ENCODE measurements at places on chromosomes 4 and X.

DNA sequence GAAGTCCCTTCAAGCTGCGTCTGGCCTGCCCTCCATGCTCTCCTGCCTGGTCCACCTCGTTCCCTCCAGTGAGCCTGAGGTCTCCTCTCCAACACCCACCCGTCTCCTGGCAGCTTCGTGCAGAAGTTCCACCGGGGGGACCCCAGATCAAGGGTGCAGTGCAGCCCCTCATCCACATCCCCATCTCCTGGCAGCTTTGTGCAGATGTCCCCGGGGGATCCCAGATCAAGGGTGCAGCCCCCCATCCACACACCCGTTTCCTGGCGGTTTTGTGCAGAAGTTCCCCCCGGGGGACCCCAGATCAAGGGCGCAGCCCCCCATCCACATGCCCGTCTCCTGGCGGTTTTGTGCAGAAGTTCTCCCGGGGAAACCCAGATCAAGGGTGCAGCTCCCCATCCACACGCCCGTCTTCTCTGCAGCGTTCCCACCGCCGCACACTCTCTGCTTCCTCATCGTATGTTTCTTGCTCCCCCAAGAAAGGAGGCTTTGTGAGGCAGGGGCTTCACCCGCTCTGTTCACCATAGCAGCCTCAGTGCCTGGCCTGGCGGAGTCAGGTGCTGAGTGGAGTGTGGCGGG, 35.7 kb downstream of the PIGG start:
- DNase-seq = no peak

- no peak for DNase-seq
These were observed 901.7 kb upstream of the INTU start for GRCh38 chr4:126731062-126731461.

- DNase-seq = no peak
These were observed 427.9 kb downstream of the STIM2 start for GRCh38 chr4:27288496-27288895.

DNA sequence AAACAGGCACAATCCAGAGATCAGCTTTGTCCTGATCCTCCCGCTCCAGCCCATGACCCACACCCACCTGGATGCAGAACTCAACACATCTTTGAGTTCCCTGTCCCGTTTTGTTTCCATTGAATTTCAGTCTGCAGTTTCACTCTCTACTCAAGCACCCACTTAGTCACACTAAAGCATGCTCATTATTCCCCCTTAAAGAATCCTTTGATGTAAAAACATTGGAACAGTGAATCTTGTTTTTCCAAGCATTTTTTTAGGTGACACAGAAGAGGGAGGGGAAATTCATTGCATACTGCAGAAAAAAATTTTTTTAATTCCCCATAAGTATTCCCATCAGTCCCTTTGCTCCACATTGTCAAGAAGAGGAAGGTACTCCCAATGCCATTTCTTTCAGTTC, 249.7 kb upstream of the TTC29 start:
- DNase-seq = no peak

Measured in stimulated activated CD4-positive, alpha-beta T cell treated with anti-CD3 and anti-CD28 coated beads, Interleukin-1b, Interleukin-23, amount 100 ng/mL, for 1 hour (primary cell).